Left forelimb (tissue), 1 donor: ENCODE measurements at places on chromosomes 2 and 18.

GRCh38 chr2:235810846-235811245 is 317.0 kb downstream of the AGAP1 start:
- no peak for DNase-seq

DNA sequence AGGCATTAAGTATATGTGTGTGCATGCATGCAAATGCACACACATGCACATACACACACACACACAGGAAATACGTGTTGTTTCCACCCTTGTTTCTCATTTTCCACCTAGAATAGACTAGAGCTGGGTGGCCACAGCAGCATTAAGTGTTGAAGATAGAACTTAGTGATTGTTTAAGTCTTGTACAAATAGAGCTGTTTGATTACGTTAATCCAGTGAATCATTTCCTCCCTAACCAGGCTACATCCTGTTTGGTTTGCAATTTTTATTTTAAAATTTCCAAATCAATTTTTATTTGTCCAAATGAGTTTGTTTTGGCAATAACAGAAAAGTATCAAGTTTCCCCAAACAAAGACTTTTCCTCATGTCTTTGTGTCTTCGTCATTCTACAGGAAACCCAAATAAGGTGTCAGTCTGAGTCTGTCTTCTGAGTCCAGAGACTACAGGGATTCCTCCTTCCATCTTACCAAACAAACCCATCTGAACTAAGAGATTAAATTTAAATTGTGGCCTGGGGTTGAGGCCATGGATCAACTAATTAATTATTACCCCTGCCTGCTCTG is 74.6 kb upstream of the GALNT5 start:
- no peak for DNase-seq

GRCh38 chr18:58891776-58892175 is 27.1 kb downstream of the ZNF532 start:
- no peak for DNase-seq

GRCh38 chr2:103738606-103739005 is 976.8 kb downstream of the TMEM182 start:
- DNase-seq = no peak

- DNase-seq = no peak
Observed at GRCh38 chr18:33677891-33678290, 99.9 kb downstream of the ASXL3 start.

DNA sequence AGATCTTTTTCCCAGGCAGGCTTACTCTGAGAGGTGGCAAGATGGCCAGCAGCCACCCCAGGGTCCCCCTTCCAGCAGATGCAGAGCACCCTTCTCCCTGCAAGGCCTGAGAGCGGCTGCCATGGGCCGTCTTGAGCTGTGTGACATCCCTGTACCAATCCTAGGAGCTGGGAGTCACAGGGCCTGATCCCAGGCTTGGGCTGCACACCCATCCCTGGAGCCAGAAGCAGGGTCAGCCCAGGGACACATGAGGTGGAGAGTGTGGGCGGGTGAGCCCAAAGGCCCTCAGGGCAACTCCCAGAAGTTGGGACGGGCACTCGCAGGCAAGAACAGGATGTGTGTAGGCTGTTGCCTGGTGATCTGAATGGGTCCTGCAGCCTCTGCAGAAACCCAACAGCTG is 40.5 kb downstream of the CROCC2 start:
- DNase-seq = peak; percentile 47

DNA sequence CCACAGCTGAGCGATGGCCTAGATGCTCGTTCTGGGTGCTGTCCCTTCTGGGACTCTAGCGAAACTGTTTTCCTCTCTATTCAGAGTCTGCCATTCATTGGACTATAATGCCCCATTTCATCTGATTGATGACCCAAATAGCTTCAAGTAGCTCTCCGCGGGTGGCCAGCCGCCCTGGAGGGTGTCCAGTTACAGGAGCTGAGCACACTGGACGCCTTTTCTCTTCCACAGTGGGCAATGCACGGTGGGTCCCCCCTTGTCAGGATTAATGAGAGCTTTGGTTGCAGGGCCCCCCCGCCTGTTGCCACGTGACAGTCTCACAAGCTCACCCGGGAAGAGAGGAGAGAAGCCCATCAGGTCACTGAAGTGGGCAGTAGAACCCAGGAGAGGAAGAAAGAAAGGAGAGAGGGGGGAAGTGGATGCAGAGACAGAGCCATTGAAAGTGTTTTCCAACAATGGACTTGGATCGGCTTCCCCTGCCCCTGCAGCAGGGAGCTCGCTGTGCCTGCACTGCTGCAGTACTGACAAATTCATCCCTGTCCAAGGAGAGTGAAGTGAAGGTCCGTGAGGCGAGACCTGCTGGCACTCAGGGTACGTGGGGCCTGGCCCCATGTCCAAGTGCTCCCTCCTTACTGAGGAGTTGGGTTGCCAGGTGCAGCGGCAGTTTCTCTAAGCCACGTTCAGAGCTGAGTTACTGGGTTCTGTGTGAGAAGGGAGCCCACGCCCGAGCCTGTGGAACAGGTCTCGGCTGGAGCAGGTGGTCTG is 44.8 kb downstream of the DIPK1C start:
- no peak for DNase-seq

DNA sequence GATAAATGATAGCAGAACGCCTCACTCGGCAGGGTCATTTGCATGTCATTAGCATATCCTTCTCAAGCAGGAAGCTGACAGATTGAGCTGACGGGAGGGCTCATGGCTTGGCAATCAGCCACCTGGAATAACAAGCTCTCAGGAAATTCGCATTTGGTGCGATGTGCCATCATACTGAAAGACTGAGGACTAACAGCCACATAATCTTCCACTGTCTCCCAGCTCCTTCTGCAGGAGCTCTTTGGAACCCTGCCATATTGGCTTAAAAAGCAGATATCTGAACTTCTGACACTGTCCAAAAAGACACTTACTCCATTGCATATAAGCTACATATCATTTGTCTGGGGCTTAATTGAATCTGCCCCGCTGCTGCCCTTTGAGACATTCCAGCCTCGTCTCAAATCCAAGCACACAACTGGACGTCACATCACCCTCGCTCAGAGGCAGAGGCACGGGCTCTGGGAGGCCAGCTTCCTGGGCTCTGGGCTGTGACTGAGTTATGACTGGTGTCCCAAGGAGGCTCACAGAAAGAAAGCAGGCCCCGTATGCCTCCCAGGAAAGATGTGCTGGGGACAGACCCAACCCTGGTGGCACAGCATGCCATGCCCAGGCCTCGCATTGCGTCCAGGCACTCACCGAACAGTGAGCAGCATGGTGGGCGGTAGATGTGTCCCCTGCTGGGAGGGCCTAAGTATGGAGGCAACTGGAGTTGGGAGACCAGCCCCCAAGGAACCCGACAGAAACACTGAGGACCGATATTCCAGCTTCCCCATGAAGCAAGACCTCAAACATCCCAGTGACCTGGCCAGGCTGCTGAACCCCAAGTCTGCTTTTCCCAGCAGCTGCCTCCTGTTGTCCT is 228.0 kb downstream of the ATAD2B start:
- DNase-seq = peak; percentile 53

DNA sequence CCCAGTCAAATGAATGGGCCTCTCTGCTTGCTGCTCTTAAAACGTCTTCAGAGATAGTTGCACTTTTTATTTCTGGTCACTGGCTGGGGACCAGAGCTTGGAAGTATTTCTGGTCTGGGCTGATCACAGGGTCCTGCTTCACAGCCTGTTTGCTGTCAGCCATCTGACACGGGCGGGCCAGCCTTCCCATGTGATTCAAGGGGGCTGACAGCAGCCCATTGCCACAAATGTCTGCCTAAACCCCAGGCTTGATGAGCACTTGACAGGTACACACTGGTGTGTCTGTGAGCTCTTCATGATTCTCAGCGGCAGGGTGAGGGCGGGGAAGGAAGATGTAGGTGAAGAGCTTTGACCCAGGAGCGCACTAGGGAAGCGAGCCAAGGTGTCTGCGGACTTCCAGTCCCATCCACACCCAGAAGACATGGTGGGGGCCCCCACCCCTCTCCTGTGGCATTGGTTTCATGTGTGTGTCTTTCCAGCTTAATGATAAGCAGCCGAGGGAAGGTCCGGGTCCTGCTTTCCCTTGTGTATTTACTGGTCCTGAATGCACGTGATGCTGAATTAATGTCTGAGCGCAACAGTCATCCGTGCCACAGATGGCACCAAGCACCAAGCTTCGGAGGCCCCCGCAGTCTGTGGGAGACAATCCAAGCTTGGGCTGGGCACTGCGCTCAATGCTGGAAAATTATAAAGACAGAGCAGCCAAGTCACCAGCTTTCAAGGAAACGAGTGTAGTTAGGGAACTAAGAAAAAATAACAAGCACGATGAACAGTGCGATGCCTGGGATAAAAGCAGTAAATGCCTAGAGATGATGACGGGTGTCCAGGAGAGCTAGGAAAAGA is 73.3 kb downstream of the SH3BP4 start:
- no peak for DNase-seq

- DNase-seq = no peak
Observed at GRCh38 chr2:169108099-169108884, 38.9 kb downstream of the DHRS9 start.

GRCh38 chr2:45127891-45128290 is 118.6 kb upstream of the SIX2 start:
- DNase-seq = no peak
